ENCODE measurements at places on chromosomes 7 and 10.

DNA sequence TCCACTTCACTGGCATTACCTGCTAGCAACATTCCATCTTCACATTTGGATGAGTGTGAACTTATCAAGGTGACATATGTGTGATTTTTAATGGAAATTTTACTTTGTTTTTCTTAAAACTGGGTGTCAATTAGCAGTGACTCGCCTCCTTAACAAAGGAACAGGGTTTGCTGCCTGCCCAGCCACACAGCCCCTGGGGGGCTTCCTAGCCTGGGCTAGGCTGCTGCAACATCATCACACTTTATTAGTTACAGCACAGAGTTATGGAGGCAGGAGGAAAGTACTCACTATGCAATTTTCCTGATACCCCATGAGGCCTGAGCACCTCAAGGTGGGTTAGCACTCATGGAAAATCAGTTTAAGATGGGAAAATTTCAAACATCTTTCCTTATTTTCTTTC lies 861.3 kb downstream of the NRG3 start:
- DNase-seq = no peak

DNA sequence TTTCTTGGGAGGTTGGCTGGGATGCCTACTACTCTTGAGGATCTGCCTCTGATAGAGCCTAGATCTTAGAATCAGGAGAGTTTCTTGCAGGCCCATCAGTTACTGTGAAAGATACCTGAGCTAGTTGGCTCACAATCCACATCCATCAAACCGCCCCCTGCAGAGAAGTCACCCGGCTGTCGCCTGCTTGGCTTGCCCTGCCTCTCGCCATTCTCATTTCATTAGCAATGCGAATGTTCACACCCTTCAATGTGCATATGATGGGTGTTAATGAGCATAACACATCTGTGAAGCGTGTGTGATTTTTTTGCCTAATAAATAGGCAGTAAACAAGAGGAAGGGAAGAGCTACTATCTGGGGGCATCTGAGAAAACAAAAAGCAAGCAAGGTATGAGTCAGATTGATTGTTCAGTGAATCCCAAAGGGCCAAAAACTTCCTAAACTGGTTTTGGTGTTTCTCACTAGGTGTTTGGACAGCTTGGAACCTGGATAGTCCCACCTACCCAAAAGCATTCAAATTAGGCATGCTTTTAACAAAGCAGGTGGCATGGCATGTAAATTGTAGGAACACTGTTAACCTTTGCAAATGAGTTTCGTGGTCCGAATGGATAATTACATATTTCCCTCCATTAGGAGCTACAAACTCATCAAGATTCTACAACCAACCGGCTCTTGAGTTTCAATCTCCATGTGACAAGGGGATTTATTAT lies 272.3 kb upstream of the C7orf33 start:
- no peak for DNase-seq

DNA sequence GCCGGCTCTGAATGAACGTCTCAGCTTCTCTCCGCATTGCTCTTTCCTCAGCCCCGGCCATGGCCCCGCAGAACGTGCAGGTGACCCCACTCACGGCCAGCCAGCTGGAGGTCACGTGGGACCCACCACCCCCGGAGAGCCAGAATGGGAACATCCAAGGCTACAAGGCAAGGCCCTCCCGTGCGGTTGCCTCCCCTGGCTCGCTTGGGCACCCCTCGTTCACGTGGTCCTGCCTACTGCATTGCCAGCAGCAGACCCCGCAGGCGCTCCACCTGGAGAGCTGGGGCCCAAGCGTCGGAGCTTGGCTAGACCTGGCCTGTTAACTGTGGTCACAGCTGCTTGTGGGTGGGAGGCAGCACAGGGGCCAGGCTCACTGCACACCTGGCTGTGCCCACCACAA lies 476.3 kb upstream of the FOXK1 start:
- DNase-seq = no peak

DNA sequence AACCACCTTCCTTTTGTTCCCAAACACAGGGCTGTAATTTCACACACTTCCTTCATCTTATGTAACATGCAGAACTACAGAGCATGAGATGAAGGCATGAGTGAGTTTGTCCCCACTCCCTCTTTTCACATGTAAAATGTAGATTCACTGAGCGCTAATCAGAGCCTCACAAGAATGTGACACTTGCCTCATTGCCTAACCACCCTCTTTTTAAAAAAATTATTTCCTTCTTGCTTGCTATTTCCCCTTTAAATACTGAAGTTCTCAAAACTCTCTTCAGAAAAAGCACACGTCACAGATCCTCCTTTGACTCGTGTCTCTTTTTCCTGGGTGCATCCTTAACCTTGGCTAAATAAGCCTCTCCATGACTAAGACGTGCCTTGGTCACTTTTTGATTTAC lies 121.2 kb upstream of the TARP start:
- no peak for DNase-seq

DNA sequence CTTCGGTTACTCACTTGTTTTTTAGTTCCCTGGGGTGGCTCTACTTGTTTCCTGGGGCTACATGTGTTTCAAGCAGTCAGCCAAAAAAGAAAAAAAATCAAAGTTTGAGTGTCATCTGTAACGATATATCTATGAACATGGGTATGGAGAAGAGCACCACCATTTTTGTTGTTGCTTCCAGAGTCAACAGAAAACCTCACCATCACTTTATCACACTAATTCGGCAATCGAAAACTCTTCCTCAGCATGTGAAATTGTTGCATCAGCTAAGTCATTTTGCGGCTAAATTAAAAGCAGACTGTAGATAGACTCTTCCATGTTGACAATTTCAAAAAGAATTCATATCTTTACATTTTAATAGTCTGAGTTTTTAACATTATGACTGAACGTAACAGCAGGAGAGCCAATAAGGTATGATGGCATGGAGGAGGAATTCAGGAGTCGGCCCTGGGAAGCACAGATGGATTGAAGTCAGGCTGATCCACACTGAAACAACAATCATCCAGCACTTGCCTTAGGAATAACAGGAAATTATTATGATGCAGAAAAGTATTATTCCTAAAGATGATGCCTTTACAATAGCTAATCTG lies 455.7 kb upstream of the KLF6 start:
- no peak for DNase-seq

DNA sequence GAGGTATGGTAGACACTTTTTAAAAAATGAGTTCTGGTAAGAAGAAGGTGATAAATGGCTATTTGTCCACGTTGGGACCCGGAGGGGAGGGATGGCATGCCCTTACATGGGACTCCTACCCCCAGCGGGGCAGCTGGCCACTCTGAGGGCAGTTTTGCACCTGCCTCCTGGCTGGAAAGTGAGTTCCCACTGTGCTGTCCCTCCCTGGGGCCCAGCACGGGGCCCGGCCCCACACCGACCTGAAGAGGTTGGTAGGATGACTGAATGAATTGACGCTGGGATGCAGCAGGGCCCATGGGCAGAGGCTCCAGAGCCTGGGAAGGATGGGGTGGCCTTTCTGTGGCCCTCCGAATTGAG lies 601 bp upstream of the AEBP1 start:
- no peak for DNase-seq

GRCh38 chr7:44733708-44734481 lies 14.8 kb upstream of the ZMIZ2 start:
- DNase-seq = no peak

Measured in activated CD4-positive, CD25-positive, alpha-beta regulatory T cell (primary cell).